CD4-positive, alpha-beta T cell treated with Interleukin-15 for 4 hours (primary cell): ENCODE measurements at places on chromosomes 7 and 10.

GRCh38 chr10:128083191-128083895, 42.9 kb downstream of the MKI67 start:
- no peak for DNase-seq

DNA sequence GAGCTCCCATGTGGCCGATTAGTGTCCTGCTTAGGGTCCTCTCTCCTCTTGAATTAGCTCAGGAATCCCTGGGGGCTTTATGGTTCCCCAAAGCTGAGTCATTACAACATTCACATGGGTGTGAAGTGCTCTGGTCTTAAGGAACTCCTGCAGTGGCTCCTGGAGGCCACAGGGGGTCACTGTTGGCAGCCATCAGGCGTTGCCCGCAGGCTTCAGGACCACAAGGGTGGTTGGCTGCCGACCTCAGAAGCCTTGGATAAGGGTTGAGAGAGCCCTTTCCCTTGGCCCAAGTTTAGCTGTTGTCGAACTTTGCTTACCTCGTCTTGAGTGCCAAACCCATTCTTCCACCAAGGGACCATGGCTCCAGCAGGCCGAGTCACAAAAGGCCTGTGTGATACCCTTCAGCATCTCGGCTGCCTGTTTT, 61.7 kb downstream of the SH2D4B start:
- peak; percentile 24 for DNase-seq

DNA sequence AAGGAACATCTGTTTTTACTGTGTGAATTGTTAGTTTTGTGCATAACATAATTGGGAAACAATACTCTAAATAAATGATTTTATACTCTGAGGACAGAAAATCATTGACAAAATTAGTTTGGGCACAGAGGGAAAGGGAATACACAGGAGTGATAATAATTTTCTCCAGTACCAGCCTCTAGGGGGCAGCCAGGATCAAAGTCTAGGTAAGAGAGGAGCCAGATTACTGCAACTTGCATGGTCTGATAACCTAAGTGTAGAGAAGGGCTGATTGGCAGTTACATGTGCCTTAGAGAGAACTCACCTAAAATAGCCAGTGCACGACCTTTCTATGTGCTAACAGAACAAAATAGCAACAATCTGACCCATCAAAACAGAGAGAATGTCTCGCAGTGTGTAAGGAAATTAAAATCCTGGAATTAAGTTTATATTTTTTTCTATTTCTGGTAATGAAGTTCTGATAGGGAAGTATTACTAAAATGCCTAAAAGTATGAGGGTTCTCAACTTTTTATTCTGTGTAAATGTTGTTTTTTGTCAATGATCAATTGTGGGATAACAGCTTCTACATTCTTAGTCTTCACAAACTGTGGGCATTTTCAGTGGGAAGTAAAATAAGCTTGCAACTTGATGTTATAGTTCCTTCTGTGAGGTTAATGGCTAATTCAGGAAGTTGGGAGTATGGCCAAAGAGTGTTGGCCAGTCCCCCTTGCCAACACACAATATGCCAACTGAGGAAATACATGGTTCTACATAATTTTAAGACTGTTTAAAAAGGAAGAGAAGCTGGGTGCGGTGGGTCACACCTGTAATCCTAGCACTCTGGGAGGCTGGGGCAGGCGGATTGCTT, 66.4 kb downstream of the EXOC6 start:
- peak; percentile 54 for DNase-seq

- DNase-seq, result no peak
These were observed 2.5 kb downstream of the ZNF273 start for GRCh38 chr7:64905547-64905946.

DNA sequence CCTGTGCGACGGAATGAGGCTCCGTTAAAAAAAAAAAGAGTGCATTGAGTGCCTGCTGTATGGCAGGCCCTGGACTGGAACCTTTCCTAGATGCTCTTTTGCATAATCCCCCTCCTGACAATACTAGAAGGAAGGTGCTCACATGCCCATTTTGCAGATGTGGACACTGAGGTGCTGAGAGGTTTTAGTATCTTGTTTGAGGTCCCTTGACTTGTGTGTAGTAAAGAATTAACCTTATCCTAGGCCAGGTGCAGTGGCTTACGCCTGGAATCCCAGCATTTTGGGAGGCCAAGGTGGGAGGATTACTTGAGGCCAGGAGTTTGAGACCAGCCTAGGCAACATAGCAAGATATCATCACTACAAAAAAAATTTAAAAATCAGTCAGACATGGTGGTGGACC, 46.6 kb downstream of the TMEM130 start:
- DNase-seq, result no peak

- DNase-seq, result no peak
These were observed 568.0 kb downstream of the ZWINT start for GRCh38 chr10:55793024-55793423.

GRCh38 chr7:133300088-133300487, 47.2 kb downstream of the EXOC4 start:
- DNase-seq, result no peak

GRCh38 chr10:45561952-45562351, 110.6 kb downstream of the ZFAND4 start:
- DNase-seq, result no peak

DNA sequence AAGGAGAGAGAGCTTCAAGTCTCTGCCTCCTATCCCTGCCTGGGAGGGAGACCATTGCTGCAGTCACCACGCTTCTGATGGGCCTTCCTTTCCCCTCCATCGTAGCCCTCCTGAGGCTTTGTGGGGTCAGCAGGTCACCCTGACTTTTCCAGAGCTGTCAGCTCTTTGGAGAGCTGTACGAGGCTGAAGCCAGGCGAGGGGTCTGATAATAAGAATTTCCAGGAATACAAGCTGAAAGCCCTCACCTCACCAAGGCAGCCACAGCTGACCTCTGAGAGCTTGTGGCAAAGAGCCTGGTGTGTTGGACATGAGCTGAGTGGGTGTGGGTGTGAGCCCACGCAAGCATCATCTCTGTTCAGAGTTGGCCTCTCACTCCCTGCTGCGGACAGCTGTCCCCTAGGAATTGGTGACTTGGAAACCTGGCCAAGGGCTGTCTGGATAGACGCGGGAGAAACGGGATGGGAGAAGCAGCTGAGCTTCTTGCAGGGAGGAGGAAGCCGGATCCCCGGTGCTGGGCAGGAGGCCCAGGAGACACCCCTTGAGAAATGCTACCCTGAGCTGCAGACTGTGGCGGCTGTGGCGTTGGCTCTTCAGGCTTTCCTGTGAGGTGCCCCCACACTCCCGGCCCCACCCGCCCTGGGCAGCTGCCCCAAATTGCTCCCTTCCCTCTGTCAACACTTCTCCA, 122.1 kb upstream of the BTBD16 start:
- no peak for DNase-seq

- DNase-seq, result no peak
These were observed 260.5 kb downstream of the PRPF18 start for GRCh38 chr10:13847201-13847631.

DNA sequence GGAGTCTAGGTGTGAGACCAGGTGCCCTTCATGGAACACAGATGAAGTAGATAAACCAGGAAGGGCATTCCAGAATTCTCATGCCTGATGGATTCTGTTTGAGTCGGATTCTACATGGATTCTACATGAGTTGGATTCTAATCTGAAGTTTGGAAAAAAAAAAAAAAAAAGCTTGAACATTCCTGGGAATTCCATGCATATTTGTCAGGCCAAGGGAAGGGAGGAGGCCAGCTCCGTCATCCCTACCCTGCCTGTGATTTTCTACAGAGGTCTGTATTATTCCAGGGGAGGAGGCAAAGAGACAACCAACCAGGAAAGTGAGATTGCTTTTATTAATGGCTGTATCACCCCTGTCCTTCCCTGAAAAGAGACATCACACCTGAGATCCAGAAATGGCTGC, 27.8 kb upstream of the EBLN1 start:
- DNase-seq, result no peak

DNA sequence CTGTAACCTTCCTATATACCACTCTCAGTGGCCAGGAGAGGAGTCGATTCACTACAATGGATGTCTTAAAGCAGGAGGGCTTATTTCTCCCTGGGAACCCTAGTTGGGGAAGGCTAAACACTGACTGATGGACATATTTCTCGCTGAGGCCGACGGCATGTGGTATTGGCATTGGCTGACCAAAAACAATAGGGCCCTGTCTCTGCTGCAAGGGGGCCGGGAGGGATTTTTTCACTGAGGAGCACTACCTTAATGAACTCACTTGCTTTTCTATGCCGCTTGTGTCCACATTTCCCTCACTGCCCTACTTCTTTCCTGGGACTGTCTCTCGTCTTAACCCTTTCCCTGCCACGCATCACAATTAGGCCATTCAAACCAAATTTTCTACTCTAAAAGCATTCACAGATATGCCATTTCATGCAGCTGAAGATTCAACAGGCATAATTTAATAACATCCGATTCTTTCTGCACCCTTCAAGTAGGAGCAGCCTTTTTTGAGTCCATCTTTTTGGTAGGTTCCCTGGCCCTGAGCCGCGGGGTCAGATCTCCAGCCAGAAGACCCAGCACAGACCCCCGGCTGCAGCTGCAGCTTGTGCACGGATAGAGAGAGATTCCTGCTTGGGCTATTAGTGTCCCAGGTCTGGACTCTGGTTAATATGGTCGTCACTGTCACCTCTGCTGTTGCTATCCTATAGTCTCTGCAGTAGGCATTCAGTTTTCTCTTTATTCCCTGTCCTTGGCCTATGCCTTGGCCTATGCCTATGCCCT, 118.7 kb downstream of the HIPK2 start:
- no peak for DNase-seq

DNA sequence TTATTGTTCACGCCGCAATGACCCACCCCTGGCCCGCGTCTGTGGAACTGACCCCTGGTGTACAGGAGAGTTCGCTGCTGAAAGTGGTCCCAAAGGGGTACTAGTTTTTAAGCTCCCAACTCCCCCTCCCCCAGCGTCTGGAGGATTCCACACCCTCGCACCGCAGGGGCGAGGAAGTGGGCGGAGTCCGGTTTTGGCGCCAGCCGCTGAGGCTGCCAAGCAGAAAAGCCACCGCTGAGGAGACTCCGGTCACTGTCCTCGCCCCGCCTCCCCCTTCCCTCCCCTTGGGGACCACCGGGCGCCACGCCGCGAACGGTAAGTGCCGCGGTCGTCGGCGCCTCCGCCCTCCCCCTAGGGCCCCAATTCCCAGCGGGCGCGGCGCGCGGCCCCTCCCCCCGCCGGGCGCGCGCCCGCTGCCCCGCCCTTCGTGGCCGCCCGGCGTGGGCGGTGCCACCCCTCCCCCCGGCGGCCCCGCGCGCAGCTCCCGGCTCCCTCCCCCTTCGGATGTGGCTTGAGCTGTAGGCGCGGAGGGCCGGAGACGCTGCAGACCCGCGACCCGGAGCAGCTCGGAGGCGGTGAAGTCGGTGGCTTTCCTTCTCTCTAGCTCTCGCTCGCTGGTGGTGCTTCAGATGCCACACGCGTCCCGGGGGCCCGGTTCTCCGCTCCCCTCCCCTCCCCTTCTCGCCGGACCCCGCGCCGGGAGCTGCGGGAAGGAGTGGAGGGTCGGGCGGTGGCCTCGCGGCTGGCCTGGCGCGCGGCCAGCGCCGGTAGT, at the start of gene CBX3:
CBX3 (plus strand) TSS at position 499 of the 772 bp plus-strand sequence. CDS start 1,254 bp downstream, outside the sequence.
- peak; percentile 89 for DNase-seq

GRCh38 chr7:91759205-91759863, 121.2 kb downstream of the MTERF1 start:
- DNase-seq, result no peak

- DNase-seq, result no peak
These were observed 11.5 kb upstream of the HHEX start for GRCh38 chr10:92678206-92678605.

DNA sequence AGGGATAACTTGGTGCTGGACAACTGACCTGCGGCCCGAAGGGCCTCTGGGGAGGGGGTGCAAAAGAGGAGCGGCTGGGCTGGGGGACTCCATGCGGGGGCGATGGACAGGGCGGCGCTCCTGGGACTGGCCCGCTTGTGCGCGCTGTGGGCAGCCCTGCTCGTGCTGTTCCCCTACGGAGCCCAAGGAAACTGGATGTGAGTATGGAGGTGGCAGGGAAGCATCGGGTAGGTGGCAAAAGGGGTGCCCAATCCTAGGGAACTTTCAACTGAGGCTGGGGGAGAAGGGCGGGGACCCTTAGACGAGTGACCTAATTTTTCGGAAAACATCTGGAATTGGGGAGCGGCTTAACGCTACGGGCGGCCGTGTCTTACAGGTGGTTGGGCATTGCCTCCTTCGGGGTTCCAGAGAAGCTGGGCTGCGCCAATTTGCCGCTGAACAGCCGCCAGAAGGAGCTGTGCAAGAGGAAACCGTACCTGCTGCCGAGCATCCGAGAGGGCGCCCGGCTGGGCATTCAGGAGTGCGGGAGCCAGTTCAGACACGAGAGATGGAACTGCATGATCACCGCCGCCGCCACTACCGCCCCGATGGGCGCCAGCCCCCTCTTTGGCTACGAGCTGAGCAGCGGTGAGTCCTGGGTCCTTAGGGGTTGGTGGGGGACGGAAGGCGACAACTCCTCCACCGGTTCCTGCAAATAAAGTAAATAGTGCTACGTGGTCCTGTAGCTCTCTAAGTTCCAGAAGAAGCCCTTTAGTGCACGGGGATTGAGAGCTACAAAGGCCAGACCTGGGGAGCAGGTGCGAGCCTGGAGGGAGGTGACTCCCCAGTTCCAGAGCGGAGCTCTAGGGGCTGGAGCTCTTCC, 622 bp downstream of the WNT16 start:
- DNase-seq, result no peak
